ENCODE measurements at places on chromosomes 4 and X. TPM values are rescaled to one million over a fixed set of nuclear protein-coding genes. Genes with fewer than 3 reads are reported as not detected.

- no peak overlapping the region for H3K27ac ChIP-seq
- H3K4me1 ChIP-seq: no peaks in the 10 kb centered on the region
- peaks cover 25% of the 10 kb centered on the region for H3K27me3 ChIP-seq
- H3K4me3 ChIP-seq: no peak overlapping the region
Measured at GRCh38 chr4:56619160-56619559, 61.9 kb downstream of the HOPX start.

DNA sequence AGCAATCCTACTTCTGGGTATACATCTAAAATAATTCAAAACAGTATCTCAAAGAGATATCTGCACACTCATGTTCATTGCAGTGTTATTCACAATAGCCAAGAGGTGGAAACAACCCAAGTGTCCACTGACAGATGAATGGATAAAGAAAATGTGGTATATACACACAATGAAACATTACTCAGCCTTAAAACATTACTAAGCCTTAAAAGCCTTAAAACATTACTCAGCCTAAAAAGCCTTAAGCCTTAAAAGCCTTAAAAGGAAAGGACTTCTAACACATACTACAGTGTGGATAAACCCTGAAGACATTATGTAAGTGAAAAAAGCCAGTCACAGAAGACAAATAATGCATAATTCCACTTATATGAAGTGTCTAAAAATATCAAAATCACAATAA is 40.3 kb upstream of the TFDP3 start:
- no peak overlapping the region for H3K27ac ChIP-seq
- H3K27me3 ChIP-seq: no peaks in the 10 kb centered on the region
- no peaks in the 10 kb centered on the region for H3K4me1 ChIP-seq
- no peaks in the 10 kb centered on the region for H3K36me3 ChIP-seq
- DNase-seq: no peak
- H3K4me3 ChIP-seq: no peak overlapping the region

GRCh38 chr4:1086011-1086410 is 27.4 kb downstream of the RNF212 start:
- peaks cover 3% of the 10 kb centered on the region for H3K27me3 ChIP-seq
- peaks cover 2% of the 10 kb centered on the region for H3K36me3 ChIP-seq
- H3K27ac ChIP-seq: no peak overlapping the region
- H3K4me3 ChIP-seq: no peak overlapping the region
- peaks cover under 1% of the 10 kb centered on the region for H3K4me1 ChIP-seq
- DNase-seq: no peak

Gene SRD5A3
- 6.0 TPM for total RNA-seq

Gene F8A3
- total RNA-seq: 11.9 TPM

Gene PWWP3B
- total RNA-seq: not detected

Gene PCDH10
- not detected for total RNA-seq

Gene ATP8A1
- total RNA-seq: 56.3 TPM

Gene SPANXA1
- not detected for total RNA-seq

DNA sequence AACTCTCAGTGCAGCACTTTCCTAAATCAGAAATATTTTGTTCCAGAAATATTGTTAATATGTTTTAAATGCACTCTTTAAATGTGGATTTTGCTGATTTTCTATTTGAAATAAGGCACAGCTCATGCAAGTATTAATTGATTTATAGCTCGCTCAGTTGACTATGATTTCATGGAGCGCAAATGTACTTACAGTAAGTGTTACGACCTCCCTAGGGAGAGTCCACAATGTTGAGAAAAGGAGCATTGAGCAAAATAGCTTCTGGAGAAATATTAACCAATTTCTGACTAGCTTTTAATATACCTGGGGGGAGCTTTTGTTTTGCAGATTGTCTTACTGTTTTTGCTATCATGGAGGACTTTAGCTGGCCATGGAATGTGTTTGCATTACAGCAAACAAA is 1687.5 kb downstream of the STIM2 start:
- H3K27me3 ChIP-seq: no peaks in the 10 kb centered on the region
- no peak overlapping the region for H3K27ac ChIP-seq
- H3K4me1 ChIP-seq: no peaks in the 10 kb centered on the region
- no peak overlapping the region for H3K4me3 ChIP-seq
- DNase-seq: no peak

All from activated naive CD8-positive, alpha-beta T cell treated with anti-CD3 and anti-CD28 coated beads, Interleukin-2, amount 10 ng/mL, durations not matched to agents 7 days and 5 days (primary cell).